IPS DF 6.9 (cell line): ENCODE measurements at places on chromosomes 11 and 22.

GRCh38 chr11:74650498-74650897 is 58.1 kb downstream of the POLD3 start:
- H3K27me3 ChIP-seq: no peaks in the 10 kb centered on the region
- no peak for DNase-seq
- H3K4me3 ChIP-seq: no peak overlapping the region
- H3K36me3 ChIP-seq: no peaks in the 10 kb centered on the region
- no peak overlapping the region for H3K27ac ChIP-seq

DNA sequence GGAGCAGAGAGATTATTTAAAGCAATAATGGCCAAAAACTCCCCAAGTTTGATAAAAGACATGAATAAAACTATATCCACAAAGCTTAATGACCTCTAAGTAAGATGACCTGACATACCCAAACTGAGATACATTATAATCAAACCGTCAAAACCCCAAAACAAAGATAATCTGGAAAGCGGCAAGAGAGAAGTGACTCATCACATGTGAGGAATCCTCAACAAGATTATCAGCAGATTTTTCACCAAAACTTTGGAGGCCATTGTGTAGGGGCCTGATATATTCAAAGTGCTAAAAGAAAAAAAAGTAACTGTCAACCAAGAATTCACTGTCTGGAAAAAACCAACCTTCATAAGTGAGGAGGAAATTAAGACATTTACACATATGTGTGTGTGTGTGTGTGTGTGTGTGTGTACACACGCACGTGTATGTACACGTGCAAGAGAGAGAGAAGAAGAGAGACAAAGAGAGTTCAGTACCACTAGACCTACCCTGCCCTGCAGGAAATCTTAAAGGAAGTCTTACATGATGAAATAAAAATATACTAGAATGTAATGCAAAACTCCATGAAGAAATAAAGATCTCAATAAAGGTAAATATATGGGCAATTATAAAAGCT is 752.4 kb downstream of the NELL1 start:
- no peak for DNase-seq
- no peak overlapping the region for H3K27ac ChIP-seq
- H3K36me3 ChIP-seq: no peaks in the 10 kb centered on the region
- no peaks in the 10 kb centered on the region; the same call in 1 of the 2 replicates for H3K4me1 ChIP-seq

DNA sequence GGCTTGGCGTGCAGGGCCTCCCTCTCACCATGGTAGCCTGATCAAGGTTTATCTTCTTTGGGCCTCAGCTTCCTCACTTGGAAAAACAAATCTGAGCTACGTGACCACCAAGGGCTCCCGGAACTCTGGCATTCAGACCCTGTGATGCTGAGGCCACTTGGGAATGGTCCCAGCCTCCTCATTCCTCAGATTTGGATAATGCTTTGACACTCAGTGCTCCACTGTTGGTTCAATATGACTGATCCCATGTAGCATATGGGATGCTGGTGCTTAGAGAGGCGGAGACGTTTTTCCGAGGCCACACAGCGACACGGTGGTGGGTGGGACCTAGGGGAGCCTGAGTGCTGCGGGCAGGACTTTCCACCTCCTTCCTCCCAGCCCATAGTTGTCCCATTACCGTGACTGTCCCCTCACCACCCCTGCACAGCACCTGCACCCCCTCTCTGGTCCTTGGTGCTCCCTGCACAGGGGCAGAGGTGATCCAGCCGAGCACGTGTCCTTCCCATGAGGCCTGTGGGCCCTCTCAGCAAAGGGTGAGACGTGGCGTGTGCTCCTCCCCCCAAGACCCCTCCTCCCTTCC is 23.1 kb downstream of the MB start:
- peaks cover 4% of the 10 kb centered on the region for H3K4me1 ChIP-seq
- no peak overlapping the region for H3K27ac ChIP-seq
- DNase-seq: no peak

GRCh38 chr11:2586793-2587131 is 113.0 kb downstream of the KCNQ1OT1 start:
- H3K27ac ChIP-seq: no peak overlapping the region
- no peak overlapping the region for H3K4me3 ChIP-seq
- H3K4me1 ChIP-seq: no peaks in the 10 kb centered on the region; the same call in 1 of the 2 replicates
- DNase-seq: no peak
- no peaks in the 10 kb centered on the region for H3K36me3 ChIP-seq
- H3K27me3 ChIP-seq: peaks cover 33% of the 10 kb centered on the region

- no peak overlapping the region for H3K27ac ChIP-seq
- no peak for DNase-seq
- peaks cover 3% of the 10 kb centered on the region; the same call in 1 of the 2 replicates for H3K4me1 ChIP-seq
- no peak overlapping the region for H3K4me3 ChIP-seq
Measured at GRCh38 chr11:36065436-36065835, 121.6 kb downstream of the LDLRAD3 start.

GRCh38 chr22:44050766-44051355 is 26.8 kb downstream of the PARVB start:
- no peak overlapping the region for H3K27ac ChIP-seq
- H3K36me3 ChIP-seq: no peaks in the 10 kb centered on the region
- peaks cover 3% of the 10 kb centered on the region; the same call in 1 of the 2 replicates for H3K4me1 ChIP-seq
- no peak overlapping the region for H3K4me3 ChIP-seq

GRCh38 chr11:111782109-111782741 is 16.0 kb upstream of the PPP2R1B start:
- no peaks in the 10 kb centered on the region for H3K4me1 ChIP-seq
- DNase-seq: no peak

DNA sequence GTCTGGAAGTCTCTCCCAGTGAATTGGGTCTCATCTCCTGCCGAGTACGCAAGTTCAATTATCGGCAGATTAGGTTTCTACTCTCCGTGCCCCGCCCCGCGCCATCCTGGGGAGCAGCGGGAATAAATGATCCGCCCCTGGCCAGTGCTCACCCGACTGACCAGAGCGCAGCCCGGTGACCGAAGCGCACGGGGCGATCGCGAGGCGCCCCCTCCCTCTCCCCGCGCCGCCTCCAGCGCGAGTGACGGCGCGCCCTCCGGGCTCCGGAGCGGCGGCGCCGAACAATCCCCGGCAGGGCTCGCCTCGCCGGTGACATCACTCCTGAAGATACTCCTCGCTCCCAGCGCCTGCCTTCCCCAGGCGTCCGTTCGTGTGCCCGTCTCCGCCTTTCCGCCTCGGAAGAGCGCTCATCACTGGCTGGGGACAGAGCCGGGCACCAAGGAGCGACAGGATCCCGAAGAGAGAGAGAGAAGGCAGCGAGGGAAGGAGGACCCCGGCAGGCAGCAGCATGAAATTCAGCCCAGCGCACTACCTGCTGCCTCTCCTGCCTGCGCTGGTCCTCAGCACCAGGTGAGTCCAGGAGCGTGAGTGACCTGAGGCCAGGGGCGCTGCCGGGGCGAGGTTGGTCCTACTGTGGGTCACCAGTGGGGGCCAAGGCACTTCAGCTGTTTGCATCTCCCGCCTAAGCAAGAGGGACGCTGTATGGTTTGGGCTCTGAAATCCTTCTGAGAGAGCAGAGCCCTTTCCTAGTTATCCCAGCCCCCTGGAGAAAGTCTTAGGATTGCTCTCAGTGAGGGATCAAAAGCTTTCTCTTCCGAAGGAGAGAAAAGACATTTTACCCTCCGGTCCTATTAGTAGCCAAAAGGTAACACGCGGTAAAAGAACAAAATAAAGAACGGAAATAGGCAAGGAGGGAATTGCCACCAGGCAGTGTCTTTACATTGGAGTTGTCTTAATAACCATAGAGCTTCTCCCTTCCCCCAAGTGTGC is at the start of gene LUZP2:
TSS of gene LUZP2 (plus strand) at position 318 of the 990 bp plus-strand sequence.
- peak within 1 kb of the TSS; percentile 78 for H3K4me3 ChIP-seq
- no peaks in the 10 kb centered on the region for H3K36me3 ChIP-seq
- H3K27me3 ChIP-seq: peaks cover 7% of the 10 kb centered on the region; the same call in 1 of the 2 replicates
- DNase-seq: peak; percentile 45

DNA sequence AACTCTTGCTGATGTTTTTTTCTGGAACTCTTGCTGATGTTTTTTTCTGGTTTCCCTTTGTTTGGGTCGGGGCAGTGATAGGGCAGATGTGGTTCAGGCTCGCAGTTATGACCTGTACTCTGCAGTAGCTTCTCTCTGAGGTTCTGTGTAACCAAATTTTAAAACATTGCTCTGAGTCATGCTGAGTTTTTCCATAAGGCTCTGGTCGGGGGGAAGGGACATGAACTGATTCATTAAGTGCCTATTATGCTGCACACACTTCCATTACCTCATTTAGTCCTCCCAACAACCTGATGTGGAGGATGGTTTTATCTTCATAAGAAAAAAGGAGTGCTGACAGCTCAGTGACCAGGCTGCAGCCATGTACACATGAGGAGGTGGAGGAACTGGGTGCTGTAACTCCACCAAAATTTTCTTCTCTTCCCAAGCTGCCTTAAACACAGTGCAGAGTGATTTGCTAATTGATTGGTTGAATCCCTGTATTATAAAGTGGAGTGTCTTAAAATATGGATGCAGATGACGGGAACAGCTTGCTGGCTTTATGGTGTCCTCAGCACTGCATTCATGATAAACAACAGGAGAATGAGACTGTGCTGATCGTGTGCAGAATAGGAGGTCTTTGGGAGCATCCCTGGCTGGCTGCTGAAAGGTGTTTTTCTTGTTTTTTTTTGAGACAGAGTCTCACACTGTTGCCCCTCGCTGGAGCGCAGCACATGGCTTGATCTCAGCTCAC is 19.1 kb downstream of the TNRC6B start:
- no peaks in the 10 kb centered on the region for H3K36me3 ChIP-seq
- H3K4me1 ChIP-seq: peaks cover 12% of the 10 kb centered on the region
- DNase-seq: no peak
- H3K4me3 ChIP-seq: no peak overlapping the region

DNA sequence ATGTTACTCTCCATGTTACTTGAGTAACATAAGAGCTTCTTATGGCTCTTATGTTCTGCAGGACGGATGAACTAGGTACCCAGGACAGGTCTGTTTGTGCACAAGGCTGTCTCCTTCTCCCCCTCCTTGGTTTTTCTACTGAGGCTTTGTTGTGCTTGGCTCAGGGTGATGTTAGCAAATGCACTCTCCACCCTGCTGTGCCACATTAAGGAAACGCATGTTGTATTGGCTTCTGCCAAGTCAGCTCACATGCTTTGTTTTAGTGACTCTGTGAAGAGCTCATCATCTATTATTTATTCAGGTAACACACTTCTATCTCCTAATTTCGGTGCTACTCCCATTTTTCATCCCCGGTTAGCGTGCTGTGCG is 108.3 kb downstream of the PTPRJ start:
- no peak overlapping the region for H3K27ac ChIP-seq
- H3K4me1 ChIP-seq: peaks cover 6% of the 10 kb centered on the region; the same call in 1 of the 2 replicates
- no peak for DNase-seq
- H3K4me3 ChIP-seq: no peak overlapping the region

DNA sequence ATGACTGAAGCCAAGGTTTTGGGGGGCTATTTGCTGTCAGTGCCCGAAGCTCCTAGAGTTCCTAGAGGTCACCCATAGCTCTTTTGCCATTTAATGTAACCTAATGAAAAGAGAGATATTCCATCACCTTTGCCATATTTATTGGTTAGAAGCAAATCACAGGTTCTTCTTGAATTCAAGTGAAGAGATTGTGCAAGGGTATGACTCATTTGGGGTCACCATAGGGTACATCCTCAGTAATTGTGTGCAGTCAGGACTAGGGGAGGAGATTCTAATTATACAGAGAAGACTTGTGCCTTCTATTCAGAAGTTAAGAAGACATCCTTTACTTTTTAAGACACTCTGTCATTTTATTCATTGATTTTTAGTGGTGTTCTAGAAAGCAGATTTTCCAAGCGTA is 6.9 kb upstream of the PRAME start:
- no peak for DNase-seq
- peaks cover 8% of the 10 kb centered on the region for H3K27me3 ChIP-seq
- no peak overlapping the region for H3K27ac ChIP-seq
- no peak overlapping the region for H3K4me3 ChIP-seq
- no peaks in the 10 kb centered on the region for H3K36me3 ChIP-seq
- no peaks in the 10 kb centered on the region for H3K4me1 ChIP-seq

GRCh38 chr11:107102692-107103477 is 84.6 kb upstream of the GUCY1A2 start:
- H3K4me3 ChIP-seq: no peak overlapping the region
- DNase-seq: no peak
- no peak overlapping the region for H3K27ac ChIP-seq
- H3K27me3 ChIP-seq: no peaks in the 10 kb centered on the region

GRCh38 chr11:128604723-128605122 is 17.4 kb upstream of the ETS1 start:
- H3K27ac ChIP-seq: no peak overlapping the region
- H3K4me3 ChIP-seq: no peak overlapping the region
- no peaks in the 10 kb centered on the region for H3K4me1 ChIP-seq
- no peak for DNase-seq
- no peaks in the 10 kb centered on the region for H3K27me3 ChIP-seq

DNA sequence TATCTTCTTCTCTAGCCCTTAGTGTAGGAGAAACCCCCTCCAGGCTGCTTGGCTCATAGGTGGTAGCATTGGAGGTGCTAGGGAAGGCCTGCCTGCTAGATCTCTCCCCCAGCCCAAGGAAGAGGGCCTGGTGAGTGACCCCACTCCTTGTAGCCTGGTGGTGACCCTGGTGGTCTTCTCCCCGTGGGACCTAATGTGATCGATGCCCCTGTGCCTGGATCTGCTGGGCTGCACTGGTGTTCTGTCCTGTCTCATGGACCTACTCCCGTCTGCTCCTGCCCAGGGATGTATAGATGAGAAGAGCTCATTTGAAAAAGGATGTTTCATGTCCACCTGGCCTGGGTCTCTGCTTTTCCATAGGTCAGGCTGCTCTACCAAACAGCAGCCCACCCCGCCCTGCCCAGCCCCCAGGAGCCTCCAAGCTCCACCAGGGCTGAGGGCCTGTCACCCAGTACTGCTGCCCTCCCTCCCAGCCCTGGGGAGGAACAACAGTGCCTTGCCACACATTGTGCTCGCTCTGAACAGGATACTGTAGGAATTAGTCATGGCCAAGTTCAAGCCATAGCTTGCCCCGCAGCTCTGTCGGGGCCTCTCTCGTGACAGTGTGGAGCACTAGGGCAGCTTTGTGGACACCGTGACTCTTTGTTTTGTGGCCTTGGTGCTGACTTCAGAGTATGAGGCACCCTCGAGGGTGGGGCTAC is 19.7 kb downstream of the SLC37A2 start:
- no peak overlapping the region for H3K27ac ChIP-seq
- DNase-seq: no peak
- H3K27me3 ChIP-seq: no peaks in the 10 kb centered on the region
- H3K4me3 ChIP-seq: no peak overlapping the region

DNA sequence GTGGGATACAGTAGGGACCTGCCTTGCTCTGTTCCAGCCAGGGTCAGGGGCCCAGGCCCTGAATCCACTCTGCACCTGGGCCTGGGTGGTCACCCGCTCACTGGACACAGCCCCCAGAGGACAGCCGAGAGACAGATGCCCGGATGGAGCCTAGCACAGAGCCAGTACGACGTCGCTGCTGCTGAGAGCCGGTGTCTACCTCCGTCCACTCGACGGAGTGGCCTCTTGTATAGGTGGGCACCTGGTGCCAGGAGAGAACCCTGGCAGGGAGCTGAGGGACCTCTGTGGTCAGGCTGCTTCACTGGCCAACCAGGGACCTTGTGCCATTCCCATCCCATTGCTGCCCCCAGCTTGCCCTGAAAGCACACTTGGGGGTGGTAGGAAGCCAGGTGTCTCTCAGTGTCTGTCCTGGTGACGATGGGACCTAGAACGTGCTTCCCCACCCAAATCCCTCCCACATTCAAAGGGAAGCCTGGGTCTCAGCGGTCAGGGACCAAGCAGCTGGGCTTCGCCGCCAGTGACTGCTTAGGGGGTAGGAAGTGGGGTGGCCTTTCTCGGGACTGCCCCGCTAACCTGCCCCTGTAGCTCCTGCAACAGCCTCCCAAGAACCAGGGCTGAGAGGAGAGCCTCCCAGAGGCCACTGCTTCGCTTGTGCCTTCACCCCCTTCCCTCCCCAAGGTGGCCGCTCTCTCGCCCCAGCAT is 10.3 kb upstream of the CERK start:
- H3K4me1 ChIP-seq: no peaks in the 10 kb centered on the region
- no peak for DNase-seq
- no peak overlapping the region for H3K4me3 ChIP-seq
- no peaks in the 10 kb centered on the region for H3K36me3 ChIP-seq
- no peaks in the 10 kb centered on the region for H3K27me3 ChIP-seq
- no peak overlapping the region for H3K27ac ChIP-seq
